Hypothalamus (tissue), 51 donors: ENCODE measurements at places on chromosomes 13 and 19.

DNA sequence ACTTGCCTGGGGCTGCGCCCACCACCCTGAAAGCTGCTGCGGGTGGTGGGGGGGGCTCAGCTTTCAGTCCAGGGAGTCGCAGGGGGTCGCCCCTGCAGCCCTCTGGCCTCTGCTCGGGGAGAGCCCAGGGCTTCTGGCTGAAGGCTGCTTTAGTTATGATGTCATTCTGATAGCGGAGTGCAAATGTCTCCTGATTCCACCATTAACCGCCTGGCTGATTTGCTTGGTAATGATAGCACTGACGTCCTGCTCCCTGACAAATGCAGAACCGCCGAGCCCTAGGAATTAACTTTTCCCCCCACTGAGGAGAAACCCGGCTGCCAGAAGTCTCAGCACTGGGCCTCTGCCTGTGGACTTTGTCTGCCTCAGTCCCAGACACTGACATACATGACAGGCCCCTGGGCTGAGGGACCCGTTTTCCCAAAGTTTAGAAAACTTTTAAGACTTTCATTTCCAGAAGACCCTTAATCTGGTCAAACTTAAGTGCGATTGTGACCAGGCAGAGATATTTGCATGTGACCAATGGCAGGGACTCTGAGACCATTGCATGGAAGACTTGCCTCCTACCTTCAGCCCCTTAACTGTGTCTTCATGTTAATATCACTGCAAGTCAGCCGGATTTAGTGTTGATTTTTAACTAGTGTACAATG is 142.5 kb upstream of the ZNF536 start:
- DNase-seq: no peak

- DNase-seq: no peak
Measured at GRCh38 chr19:51439021-51439465, 19.2 kb downstream of the SIGLEC8 start.

DNA sequence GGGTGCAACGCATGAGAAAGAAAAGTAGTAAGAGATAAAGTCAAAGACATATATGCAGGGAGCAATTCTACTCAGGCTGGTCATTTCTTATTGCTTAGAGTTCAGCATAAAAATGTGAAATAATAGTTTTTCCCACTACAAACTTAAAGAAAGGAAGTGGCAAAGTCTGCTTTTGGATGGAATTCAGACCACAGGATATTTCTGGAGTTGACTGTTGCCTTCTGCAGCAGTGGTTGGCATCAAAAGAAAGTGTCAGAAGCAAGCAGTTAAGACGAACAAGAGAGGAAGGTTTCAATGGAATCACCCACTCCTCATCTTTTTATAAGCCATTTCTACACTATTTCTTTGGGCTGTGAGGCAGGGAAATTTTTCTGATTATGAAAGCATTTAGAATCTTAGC is 36.2 kb upstream of the TRPC4 start:
- no peak for DNase-seq

DNA sequence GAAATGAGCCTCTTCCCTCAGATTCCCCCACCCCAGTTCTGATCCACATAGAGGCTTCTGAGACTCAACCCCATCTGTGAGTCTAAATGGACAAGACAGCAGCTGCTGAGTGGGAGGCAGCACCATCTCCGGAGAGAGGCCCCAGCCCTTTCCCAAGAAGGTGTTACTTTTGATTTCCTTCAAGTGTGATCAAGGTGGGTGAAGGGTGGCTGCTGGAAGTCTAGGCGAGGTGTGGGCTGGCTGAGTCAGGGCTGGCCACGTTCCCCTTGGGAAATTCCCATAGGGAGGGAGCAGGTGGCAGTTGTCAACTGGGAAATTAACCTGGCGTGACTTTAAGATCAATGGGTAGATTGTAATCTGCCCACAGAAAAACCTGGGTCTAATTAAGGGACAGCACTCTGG is 148.0 kb downstream of the FOXO1 start:
- DNase-seq: no peak
